Osteoblast (primary cell): ENCODE measurements at places on chromosomes 6 and 20. TPM values are rescaled to one million over a fixed set of nuclear protein-coding genes. Genes with fewer than 3 reads are reported as not detected.

Gene AGER
- under 0.01 TPM in 2 replicates for total RNA-seq

Gene RAB44
- total RNA-seq, result under 0.01 and 0.36 TPM in 2 replicates

Gene B3GAT2
- total RNA-seq, result under 0.01 TPM in 2 replicates

DNA sequence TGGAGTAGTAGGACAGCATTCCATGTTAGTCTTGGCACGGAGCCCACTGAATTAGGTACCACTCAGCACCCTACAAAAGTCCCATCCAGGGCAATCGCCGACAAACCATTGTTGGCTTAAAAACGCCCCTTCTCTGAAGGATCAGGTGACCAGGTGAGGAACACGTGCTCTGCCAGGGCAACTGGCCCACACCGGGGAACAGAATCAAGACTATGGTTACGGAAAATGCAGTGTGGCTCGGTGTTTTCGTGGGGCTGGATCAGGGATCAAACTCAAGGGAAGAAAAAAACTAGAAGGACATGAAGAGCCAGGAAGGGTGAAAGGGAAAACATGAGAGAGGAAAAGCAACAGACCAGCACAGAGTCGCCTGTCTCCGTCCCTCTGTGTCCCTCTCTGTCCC lies 177.8 kb upstream of the ARID1B start:
- no peak for DNase-seq

DNA sequence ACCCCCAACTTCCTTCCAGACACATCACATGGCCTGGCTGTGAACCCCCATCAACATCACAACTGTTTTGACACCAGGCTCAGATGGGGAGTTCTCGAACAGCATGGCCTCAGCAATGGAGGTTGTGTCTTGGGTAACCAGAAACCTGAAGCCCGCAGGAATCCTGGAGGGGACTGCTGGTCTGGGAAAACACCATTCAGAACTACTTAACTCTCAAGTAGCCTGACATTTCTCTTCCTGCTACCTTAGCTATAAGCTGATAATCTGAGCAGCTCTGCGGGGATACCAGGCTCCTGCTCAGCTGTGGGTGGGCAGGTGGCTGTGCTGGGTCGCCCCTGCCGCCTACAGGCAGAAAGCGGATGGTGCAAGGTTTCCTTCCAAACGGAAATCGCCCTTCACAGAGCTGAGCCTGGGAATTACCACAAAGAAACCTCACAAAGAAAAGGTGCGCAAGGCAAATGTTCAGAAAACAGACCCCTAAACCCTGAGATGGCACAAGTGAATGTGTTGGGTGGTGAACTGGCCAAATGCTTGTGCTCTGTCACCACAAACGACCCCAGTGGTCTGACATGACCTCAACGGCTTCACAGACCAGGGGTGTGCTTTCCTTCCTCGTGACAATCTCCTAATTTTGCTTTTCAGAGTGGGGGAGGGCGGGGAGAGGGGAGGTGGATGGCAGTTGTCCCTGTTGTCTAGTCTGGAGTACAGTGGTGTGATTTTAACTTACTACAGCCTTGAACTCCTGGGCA lies 29.5 kb downstream of the SNX5 start:
- DNase-seq, result peak; percentile 89

DNA sequence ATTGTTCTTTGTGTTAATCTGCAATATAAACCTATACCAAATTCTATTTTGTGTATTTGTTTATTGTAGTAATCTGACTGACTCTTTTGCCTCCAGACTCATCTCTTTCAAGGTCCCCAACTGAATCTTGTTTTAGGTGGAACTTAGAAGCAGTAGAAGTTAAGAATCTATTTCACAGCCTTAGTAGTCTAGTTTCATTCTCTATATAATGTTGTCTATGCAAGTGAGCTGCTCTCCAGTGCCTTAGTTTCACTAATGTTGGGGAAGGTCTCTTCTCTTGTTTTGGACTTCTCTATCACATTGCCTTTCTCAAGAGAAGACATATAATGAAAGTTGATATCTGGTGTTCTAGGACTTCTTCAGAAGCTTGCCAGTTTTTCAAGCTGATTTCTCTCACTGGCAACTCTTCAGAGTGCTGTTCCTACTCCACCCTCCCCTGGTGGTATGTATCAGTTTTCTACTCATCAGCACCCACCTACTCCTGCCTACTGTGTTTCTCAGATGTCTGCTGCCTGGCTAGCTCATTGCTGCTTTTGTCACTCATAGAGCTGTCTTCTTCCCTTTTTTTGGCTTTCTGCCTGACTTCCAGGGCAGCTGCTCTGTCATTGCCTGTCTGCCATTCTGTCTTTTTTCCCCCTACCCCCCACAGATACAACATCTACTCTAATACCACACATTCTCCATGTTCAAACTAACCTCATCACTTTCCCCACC lies 82.1 kb downstream of the PTPRA start:
- DNase-seq, result no peak

GRCh38 chr6:126718600-126719327 lies 378.8 kb downstream of the CENPW start:
- DNase-seq, result no peak

- peak; percentile 58 for DNase-seq
Measured at GRCh38 chr6:158780988-158781691, 38.0 kb downstream of the EZR start.

- DNase-seq, result peak; percentile 15
Measured at GRCh38 chr6:140001005-140001404, 626.6 kb upstream of the CITED2 start.

- no peak for DNase-seq
Measured at GRCh38 chr20:44497761-44498160, 22.1 kb downstream of the TTPAL start.
